Left renal pelvis (tissue), 4 donors: ENCODE measurements at places on chromosomes 7 and 10. TPM values are rescaled to one million over a fixed set of nuclear protein-coding genes. Genes with fewer than 3 reads are reported as not detected.

DNA sequence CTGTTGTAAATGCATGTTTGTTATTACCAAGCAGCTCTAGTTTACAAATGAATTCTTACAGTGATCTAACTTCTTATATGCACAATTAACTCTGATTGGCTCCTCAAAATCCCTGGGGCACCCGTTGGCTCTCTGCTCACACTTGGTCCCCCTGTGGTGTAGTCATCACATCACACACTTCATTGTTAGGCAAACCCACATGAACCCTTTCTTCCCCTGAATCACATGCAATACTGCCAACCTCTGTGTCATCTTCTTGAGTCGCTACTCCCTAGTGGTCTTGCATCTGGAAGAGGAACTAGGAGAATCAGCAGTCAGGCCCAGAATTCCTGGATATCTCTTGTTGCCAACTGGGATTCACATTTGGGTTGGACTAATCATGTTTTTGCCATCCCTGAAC is 73.1 kb downstream of the CD36 start:
- DNase-seq = no peak

- no peak for DNase-seq
These were observed 11.6 kb downstream of the DDX56 start for GRCh38 chr7:44561962-44562621.

GRCh38 chr7:156230576-156230975 is 410.0 kb upstream of the RNF32 start:
- DNase-seq = no peak

GRCh38 chr10:54131833-54132232 is 669.2 kb downstream of the PCDH15 start:
- no peak for DNase-seq

DNA sequence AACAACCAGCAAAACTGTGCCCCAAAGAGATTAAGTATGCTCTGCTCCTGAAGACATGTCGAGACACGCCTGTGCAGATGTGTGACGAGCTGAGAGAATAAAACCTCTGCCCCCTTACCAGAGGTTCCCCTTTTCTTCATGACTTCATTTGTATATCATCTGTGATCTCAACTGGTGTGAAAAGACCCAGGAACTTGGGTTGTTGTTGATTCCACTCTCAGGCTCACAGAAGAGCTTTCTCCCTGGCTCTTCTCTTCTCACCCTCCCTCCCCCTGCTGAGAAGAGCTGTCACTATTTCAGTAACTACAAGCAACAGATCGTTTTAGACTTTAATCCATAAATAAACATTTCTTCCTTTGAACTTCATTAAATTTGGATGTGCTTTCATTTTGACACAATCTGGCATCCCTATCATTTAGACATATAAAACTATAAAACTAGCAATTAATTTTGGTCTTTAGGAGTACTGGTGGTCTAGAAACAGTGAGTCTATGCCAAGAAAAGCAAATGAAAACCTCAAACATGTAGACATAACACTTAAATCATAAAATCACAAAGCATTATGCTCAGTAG is 179.3 kb upstream of the FZD8 start:
- no peak for DNase-seq

GRCh38 chr10:37856881-37857286 is 526 bp downstream of the ZNF248 start:
- peak; percentile 14 for DNase-seq

DNA sequence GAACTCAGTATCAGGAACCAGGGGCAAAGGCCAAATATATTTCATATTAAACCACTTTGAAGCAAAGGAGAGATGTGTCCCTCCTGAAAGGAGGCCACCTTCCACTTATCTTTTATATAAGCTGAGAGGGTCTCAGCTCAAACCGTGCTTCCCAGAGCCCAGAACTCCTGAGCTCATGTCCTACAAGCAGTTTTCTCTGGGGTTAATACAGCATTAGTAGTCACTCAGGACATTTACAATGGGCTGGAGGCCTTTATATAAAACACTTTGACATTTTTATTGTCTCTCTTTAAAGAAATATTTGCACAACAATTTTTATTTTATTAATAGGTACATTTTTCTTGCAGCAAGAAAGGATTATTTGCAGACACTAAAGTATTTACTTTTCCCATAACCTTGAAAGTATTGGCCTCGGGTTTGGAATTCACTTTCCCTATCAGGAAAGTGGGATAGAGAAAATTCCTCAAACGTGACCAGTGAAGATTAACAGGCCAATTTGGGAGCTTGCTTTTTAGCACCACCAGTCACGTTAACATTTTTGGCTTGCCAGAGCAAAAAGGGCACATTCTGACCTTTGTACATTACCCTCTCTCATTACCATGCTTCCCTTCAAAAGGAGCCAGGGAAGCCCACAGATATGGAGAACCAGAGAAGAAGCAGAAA is 464.9 kb upstream of the NRP1 start:
- DNase-seq = no peak

DNA sequence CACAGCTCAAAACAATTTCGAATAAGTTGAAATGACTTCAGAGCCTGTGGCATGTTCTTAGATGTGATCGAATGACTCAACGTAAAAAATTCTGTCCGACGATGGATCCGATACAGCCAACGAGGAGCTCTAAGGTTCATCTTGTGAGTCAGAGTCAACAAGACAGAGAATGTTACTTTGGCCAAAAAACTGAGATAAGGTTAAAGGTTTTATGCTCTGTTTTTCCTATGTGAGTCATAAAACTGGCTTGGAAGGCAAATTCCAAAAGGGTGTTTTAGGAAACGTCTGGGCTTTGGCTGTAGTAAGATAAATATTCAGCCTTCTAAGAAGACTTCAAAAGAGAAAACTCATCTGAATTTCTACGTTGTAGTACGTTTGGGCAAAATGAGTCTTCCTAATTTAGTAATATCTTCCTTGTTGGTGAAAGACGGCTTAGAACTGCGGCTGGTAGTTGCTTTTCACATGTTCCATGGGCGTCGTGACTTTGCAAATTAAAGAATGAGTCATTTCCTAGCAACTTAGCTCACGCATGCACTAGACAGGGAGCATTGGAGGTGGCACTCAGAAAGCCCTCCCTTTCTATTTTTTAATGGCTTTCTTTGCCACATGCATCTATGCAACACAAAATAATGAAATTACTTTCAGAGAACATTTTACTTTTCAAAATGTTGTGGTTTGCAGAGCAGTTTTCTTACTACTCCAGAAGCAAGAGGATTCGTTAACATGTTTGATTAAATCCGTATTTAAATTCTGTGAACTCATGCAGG is 28.2 kb downstream of the PFKP start:
- DNase-seq = no peak

GRCh38 chr7:66359656-66360211 is 154.6 kb downstream of the TPST1 start:
- DNase-seq = no peak

DNA sequence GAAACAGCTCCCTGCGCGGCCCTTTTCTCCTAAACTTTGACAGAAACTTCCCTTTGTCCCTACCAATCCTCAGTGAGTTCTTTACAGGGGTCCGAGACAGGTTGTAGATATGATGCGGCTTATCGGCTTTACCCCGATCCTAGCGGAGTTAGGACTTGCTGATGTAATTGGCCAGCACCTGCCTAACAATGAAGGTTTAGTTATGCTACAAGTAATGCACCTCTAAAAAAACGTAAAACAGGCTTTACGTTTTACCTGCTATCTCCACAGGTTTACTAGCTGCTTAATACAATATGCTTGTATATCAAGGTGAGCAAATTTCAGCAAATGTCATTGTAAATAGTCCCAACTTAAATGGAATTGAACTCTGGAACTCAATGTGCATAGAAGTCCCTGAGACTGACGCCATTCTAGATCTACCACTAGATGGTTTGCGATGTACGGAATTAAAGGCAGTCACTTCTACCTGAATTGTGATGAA is 697 bp upstream of the SNX13 start:
- peak; percentile 3 for DNase-seq

DNA sequence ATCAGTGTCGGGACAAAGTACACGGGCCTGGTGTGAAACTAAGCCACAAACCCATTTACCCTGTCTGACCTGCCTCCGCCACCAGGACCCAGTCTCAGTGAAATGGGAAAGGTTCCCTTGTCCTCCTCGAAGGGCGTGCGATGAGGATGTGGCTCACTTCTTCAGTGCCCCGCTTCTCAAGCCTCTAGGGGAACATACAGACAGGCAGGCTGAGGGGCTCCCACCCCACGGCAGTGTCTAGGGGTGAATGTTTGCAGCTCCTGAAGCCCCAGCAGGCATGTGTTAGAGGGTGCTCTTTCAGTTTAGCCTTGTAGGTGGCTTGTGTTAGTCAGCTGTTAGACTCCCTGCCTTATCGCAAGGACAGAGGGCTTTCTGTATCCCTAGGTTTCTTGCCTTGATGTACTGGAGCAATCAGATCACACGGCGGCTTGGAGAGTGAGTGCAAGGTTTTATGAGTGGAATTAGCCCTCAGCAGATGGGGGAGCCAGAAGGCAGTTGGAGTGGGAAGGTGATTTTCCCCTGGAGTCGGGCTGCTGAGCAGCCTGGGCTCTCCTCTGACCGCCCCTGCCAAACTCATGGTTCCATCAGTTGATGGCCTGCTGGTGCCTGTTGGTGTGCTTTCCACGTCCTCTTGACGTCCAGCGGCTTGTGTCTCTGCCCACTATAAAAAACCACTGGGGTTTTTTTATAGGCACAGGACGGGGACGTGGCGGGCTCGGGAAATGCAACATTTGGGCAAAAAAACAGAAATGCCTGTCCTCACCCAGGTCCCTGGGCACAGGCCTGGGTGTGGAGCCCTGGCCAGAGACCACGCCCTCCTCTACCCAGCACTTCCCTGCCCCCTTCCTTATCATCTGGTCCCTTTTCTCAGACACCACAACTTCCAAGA is 759 bp downstream of the NUDT1 start:
- DNase-seq = no peak

DNA sequence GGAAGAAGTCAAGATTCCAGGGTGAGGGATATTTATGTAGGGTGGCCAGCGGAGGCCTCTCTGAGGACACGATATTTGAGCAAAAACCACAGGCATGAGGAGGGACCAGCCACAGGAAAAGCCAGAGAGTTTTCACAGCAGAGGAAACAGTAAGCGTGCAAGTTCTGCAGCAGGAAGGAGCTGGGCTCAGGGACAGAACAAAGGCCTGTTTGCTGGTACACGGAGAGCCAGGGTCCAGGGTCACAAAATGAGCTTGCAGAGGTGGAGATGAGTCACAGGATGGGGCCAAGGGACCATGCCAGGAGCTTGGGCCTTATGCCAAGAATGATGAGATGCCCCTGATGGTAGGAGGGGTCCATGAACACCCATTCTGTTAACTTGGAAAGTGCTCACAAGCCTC is 283.5 kb downstream of the PLXNA4 start:
- DNase-seq = no peak

DNA sequence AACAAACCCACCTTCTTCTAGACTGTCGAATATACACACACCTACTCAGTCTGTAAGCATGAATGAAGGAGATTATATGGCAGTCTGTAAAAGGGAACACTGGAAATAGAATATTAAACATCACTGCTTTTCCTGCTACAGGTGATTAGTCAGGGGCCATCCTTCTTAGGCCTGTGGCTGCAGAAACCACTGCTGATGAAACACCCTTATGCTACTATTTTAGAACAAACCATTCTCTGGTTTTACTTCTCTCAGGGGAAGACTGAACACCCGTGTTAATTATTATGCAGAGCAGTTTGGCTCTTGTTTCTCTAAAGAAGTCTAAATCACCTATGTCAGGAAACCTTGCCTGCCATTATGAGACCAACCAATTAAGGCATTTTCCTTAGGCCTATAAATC is 351.1 kb upstream of the KLF6 start:
- no peak for DNase-seq

GRCh38 chr7:27210441-27211083 is 10.7 kb upstream of the HOXA13 start:
- DNase-seq = no peak

GRCh38 chr10:33927347-33927746 is 592.9 kb upstream of the NRP1 start:
- DNase-seq = no peak

- no peak for DNase-seq
These were observed 64.2 kb upstream of the DNAJB6 start for GRCh38 chr7:157272351-157273207.

GRCh38 chr10:86979977-86980448 is 11.7 kb downstream of the ADIRF start:
- DNase-seq = no peak

Gene ARHGAP19
- polyA plus RNA-seq = 28.5 TPM

Gene PRPS1L1
- not detected for polyA plus RNA-seq

Gene CABCOCO1
- polyA plus RNA-seq = 4.1 TPM

Gene ATOH7
- 1.6 TPM for polyA plus RNA-seq

Gene ZNF777
- 13.6 TPM for polyA plus RNA-seq

Gene IKZF1
- 2.6 TPM for polyA plus RNA-seq

Gene SLC13A4
- 3.1 TPM for polyA plus RNA-seq

Gene ECHS1
- 145 TPM for polyA plus RNA-seq

Gene CCM2
- polyA plus RNA-seq = 26.2 TPM

Gene CLDN3
- polyA plus RNA-seq = 62.9 TPM
